Stimulated activated CD4-positive, alpha-beta T cell treated with anti-CD3 and anti-CD28 coated beads, TNF-alpha, amount 100 ng/mL, for 24 hours (primary cell): ENCODE measurements at places on chromosomes 4 and X.

GRCh38 chrX:15786915-15787314, 3.4 kb upstream of the ZRSR2 start:
- DNase-seq: no peak

GRCh38 chrX:19670321-19670750, 155.0 kb upstream of the MAP3K15 start:
- no peak for DNase-seq

DNA sequence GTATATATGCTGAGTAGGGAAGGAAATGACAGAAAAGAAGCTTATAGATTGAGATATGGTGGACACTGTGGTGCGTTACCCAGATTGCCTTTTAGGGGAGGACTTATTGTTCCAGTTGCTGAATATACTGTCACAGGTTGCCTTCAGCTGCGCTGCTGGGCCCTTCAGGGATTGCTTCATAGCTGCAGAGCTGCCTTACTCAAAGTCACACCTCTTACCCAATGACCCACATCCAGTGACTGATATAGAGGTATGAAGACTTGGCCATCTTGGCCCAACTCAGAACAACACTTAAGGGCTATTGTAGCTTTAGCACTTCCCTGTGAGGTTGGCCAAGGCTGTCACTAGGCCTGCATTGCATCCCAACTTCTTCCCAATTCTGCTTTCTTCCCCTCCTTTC, 63.4 kb upstream of the TMEM164 start:
- no peak for DNase-seq

DNA sequence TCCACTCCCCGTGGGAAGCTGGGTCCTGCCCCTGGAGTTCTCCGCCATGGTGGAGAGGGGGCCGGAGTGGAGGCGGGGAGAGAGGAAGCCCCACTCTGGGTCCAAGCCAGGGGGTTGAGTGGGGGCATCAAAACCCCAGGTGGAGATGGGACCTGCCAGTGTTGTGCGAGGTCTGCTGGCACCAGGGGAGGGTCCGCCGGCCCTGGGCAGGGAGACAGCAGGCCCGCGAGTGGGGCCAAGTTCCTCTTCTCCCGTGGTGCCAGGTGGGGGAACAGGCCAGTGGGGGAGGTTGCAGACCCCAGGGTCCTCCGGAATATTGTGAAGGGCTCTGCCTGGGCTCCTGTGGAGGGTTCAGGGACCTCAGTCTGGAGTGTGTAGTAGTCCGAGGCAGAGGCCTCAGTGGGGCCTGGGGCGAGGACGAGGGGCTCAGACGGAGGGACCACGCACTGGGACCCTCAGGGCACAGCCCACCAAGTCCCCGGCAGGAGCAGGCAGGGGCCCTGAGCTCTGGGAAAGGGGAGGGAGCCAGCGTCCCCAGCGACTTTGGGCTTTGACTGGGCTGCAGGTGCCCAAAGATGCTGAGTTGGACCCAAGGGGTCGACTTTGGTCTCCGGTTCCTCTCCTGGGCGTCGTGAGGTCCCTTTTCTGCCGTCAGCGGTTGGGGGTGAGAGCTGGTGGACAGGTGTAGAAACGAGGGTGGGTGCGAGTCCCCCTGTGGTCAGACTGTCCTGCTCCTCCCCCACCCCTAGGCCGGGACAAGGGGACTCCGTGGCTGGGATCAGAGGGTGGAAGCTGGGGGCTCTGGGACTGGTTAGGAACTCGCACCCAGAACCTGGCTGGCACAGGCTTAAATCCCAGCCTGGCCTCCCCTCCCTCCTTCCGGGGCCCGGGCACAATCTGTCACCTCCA, 43.8 kb upstream of the NKX1-1 start:
- DNase-seq: no peak

GRCh38 chr4:117984366-117984680, 50.0 kb upstream of the NDST3 start:
- no peak for DNase-seq

DNA sequence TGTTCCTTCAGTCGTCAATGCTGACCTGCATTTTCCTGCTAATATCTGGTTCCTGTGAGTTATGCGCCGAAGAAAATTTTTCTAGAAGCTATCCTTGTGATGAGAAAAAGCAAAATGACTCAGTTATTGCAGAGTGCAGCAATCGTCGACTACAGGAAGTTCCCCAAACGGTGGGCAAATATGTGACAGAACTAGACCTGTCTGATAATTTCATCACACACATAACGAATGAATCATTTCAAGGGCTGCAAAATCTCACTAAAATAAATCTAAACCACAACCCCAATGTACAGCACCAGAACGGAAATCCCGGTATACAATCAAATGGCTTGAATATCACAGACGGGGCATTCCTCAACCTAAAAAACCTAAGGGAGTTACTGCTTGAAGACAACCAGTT, 12.6 kb downstream of the TLR8 start:
- DNase-seq: no peak

GRCh38 chr4:83870328-83870950, 334.5 kb downstream of the GPAT3 start:
- no peak for DNase-seq

DNA sequence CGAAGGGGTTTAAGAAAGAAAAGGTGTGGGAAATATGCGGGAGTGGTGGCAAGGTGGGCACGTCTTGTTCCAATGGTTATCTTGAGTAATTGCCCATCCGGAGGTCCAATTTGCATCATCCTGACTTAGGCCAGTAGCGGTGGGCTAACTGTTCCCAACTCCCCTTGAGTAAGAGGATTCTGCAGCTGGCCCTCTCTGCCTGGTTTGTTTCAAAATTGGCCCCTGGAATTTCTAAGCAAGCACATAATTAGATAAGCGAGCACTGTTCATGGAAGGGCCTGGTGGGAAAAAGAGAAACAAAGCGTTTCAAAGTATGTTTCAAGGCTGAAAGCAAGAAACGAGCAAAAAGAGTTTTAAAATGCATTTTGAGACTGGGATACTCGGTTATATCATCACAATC, 198.2 kb downstream of the CEP135 start:
- DNase-seq: no peak

- DNase-seq: no peak
Measured at GRCh38 chrX:73508861-73509260, 54.1 kb upstream of the CHIC1 start.

DNA sequence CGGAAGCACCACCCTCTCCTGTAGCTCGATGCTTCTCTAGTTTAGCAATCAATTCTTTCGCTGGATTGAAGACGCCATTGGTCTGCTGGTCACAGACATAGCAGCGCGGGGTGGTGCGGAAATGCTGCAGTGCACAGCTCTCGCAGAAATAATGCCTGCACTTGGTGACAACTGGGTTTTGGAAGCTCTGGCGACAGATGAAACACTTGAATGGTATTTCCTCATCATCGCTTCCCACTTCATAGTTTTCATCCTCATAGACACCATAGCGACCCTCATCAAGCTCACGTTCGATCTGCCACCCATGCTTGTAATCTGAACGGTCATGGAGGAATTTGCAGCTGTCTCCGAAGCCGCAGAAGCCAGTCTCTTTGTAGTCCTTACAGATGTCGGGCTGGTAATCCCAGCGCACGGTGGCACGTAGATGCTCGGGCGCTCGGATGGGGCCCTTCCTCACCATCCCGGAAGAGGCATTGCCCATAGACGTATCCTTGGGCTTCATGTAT, 854 bp downstream of the RNF113A start:
- DNase-seq: no peak

DNA sequence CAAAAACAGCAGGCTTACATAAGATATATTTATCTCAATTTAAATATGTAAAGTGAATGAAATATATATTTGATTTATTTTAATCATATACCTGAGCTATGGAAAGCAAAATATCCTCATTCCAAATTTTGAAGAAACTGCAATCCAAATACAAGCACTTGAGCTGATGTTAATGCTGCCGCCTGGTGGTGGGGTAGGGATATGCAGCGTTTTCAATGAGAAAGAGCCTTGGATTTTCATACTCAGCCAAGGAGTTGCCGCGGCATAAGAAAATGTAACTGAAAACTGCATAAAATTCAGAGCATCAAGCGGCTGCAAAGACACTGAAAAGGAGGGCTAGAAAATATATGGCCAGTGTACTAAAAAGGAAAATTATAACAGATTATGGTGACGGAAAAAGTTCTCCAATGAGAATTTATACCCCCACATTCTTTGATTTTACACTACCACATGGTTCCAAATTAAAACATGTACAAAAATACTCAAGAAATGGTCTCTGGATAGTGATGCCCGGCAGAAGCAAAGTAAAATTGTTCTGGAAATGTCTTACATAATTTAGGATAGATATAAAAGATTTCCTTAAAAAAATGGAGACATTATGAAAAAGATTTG, 660.3 kb upstream of the PITX2 start:
- DNase-seq: peak; percentile 39

- no peak for DNase-seq
Measured at GRCh38 chrX:1321674-1322073, 14.9 kb upstream of the IL3RA start.

DNA sequence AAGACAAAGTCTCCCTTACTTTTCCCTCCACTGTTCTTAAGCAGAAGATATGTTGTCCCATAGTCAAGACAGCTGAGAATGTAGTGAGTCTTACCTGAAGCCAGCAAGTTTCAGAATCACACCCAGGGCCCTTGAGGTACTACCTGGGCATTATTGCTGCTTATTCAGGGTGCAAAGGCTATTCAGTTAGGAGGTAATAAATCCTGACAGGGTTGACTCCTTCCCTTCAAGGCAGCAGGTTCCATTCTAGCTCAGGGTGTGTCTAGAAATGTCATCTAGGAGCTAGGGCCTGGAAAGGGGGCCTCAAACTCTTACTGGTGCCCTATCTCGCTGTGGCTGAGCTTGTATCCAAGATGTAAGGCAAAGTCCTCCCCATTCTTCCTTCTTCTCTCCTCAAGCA, 259.0 kb downstream of the FAT4 start:
- DNase-seq: no peak

GRCh38 chrX:23662187-23662586, 5.1 kb upstream of the PRDX4 start:
- no peak for DNase-seq

DNA sequence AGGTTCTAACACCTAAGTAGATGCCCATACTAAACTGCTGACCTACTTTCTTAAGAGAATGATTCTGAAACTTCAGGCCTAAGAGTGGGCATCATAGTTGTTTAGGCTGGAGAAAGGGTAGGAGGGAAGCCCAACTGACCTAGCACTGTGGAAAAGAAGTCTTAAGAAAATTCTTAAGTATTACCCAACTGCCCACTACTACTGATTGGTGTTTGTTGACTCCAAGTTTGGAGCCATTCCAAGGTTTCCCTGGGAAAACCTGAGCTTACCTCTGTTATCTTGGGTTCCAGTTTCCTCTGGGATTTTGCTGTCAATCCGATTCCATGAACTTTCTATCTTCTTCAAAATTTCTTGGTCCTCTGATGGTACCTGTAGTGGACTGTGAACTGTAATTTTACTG, 23.9 kb downstream of the ANKRD17 start:
- no peak for DNase-seq

DNA sequence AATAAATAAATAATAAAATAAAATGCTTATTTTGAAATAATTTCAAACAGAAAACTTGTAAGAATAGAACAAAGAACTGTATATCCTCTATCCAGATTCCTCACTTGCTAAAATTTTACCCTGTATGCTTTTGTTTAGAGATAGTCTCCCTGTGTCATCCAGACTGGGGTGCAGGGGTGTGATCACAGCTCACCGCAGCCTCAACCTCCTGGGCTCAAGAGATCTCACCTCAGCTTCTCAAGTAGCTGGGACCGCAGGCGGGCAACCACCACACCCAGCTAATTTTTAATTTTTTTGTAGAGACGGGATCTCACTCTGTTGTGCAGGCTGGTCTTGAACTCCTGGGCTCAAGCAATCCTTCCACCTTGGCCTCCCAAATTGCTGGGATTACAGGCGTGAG, 17.5 kb upstream of the ARAF start:
- no peak for DNase-seq

DNA sequence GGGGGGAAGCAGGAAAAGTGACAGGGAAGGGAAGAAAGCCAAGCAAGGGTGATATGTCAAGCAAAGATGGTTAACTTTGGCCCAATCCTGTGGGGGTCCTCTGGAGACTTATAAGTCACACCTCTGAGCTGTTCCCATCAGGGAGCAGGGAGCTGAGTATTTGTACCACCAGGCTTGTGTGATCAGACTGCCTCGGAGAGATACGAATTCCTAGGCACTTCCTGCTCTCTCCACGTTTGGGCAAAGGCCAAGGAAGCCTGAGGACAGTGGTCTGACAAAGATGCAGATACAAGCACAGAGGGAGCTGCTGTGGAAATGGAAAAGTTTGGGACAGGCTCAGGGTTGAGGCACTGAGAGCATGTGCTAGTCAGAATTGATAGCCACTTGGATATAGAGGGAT, 10.4 kb upstream of the PPP3CA start:
- no peak for DNase-seq

- no peak for DNase-seq
Measured at GRCh38 chr4:12389604-12390003, 960.9 kb upstream of the HS3ST1 start.

- no peak for DNase-seq
Measured at GRCh38 chrX:6599230-6599860, 64.4 kb upstream of the VCX3A start.

DNA sequence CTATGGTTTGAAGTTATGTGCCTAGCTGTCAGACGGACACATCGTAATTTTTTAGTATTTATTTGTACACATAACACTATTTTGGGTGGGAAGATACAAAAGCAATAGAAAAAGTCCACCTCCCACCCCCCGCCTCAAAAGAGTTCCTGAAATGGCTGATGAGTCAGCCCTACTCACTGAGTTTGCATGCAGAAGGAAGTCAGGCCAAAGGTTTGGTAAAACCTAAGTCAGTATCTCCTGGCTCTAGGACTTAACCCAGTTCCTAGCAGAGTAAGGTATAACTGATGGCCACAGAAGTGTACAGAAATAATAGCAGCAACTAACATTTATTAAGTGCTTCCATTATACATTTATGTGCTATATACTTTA, 2.9 kb upstream of the KLHL2 start:
- no peak for DNase-seq

- no peak for DNase-seq
Measured at GRCh38 chrX:48459483-48459882, 10.6 kb downstream of the SLC38A5 start.

DNA sequence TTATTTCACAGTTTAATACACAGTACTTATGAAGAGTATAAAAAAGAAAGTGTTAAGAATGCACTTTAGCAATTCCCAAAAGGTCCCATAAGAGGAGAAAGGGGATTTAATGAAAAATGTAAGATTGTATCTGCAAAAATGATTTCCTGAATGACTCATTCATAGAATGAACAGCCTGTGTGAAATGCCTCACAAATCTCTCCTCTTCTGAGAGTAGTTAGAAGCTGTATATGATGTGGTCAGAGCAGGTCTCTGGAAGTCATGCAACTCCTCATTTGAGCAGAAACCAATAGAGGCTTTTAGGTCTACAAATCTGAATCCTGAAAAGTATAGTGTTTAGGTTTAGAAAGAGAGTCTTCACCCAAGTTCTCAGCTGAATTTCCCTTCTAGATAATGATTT, 381.3 kb upstream of the INTU start:
- no peak for DNase-seq

- no peak for DNase-seq
Measured at GRCh38 chr4:146654687-146655520, 16.2 kb downstream of the POU4F2 start.

DNA sequence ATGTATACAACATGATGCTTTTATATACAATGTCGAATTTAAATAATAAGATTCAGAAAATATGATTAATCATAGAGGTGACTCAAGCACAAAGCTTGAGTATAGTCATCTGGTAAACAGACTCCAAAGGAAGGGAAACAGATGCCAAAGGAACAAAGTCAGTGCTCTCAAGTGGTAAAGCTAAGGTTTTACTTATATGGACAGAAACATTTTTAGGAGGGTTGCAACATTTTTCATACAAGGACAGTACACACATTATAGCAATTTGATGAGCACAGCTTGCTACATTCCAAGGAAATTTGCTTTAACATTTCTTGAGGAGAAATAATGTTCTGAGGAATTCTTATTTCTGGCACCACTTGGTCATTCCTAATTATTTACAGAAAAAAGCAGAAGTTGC, 333.4 kb upstream of the AADAT start:
- DNase-seq: no peak
